ENCODE measurements at places on chromosomes 4 and X.

DNA sequence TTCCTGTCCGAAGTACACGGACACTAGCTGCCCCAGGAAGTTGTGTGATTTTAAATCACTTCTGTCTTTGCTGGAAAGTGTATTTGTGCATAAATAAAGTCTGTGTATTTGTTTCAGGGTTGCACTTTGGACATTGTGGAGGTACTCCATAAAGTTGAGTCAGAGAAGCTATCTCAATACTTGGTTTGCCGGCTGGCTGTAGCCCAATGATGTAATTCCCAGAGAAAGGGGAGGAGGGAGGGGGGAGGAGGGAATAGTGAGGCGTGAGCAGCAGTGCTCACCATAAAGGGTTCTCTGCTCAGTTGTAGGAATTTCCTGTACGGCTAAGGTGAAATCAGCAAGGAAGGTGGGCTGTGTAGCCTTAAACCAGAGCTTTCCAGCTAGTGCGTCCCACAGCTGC, 7.5 kb downstream of the APEX2 start:
- DNase-seq, result no peak

- DNase-seq, result no peak
These were observed 850.4 kb upstream of the AADAT start for GRCh38 chr4:170940043-170940724.

DNA sequence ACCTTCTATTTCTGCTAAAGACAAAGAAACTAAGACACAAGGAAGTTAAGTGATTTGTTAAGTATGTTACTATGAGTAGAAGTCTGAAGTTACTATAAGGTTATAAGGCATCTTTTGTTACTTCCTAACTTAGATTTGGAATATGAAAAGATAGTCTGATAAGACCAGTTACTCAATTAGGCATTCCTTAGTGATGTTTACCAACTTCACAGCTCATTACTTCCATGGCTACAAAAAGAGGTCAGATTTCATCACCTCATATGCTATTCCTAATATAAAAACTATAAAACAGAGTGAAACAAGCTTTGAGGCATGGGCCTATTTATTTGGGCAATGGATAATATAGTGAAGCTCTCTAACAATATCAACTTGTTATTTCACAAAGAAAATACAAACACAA, 143.1 kb downstream of the TBCK start:
- no peak for DNase-seq

DNA sequence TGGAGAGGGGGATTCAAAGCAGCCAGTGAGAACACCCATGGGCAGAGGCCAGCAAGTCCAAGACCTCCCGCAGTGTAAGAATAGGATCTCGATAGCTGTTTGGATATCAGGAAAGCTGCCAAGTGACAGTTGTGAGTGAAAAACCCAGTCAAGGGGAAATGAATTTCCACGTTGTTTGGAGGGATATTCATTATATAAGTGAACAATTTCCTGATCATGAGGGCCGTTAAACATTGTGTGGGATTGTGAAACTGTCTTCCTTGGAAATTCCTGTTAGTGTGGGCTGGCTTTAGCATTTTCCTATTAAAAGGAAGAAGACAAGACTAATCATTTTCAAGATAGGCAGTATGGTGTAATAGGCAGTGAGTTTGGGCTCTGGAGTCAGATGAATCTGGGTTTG, 15.0 kb downstream of the CLDN2 start:
- DNase-seq, result no peak

All from OCI-LY7 (cell line).